K562 (cell line): ENCODE measurements at places on chromosomes 3 and 15.

GRCh38 chr15:40063563-40064011 is 24.6 kb upstream of the SRP14 start:
- no peak for DNase-seq
- H3K27me3 ChIP-seq: no peaks in the 10 kb centered on the region
- no peaks in the 10 kb centered on the region; the same call in 1 of the 2 replicates for H3K4me1 ChIP-seq
- no peak overlapping the region for H3K4me3 ChIP-seq

- peaks cover 25% of the 10 kb centered on the region for H3K4me1 ChIP-seq
- no peak overlapping the region for H3K27ac ChIP-seq
- H3K4me3 ChIP-seq: no peak overlapping the region
- H3K27me3 ChIP-seq: no peaks in the 10 kb centered on the region
Measured at GRCh38 chr15:75032395-75032794, 9.0 kb downstream of the PPCDC start.

DNA sequence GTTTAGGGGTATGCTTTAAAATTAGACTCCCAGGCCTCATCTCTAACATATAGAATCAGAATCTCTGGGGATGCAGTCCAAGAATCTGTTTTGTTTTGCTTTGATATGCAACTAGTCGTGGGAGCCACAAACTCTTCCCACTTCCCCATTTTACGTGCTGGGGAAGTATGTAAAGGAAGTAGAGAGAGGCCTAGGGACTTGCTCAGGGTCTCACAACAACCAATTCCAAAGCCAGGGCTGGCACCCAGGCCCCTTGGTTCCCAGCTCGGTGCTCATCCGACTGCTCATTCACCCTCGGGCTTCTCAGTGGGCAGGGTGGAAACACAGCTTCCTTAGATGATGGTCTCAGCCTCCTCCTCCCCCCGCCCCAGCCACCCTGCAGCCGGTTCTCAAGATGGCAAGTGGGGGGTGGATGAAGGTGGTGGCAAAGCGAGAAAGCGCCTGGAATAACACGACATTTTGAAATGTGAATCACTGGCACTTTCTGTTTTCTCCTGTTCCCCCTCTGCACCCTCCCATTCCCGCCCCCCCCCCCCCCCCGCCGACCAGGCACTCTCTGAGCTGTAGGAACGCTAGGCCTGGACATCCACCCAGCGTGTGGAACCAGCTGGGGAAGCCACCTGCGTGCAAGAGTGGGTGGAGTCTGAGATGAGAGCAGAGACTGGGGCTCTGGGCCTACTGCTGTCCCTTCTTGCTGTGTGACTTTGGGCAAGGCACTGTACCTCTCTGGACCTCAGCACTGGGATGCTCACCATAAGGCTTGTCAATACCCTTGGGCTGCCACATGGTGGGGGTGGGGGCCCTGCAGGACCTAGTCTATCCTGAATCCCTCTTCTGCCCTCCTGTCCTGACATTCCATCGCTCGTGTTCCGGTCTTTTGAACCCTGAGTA is 214.5 kb downstream of the RPLP1 start:
- no peak overlapping the region for H3K4me3 ChIP-seq
- no peaks in the 10 kb centered on the region; the same call in 2 of the 3 replicates for H3K4me1 ChIP-seq
- no peak overlapping the region for H3K27ac ChIP-seq
- H3K27me3 ChIP-seq: peaks cover 28% of the 10 kb centered on the region
- H3K36me3 ChIP-seq: no peaks in the 10 kb centered on the region

DNA sequence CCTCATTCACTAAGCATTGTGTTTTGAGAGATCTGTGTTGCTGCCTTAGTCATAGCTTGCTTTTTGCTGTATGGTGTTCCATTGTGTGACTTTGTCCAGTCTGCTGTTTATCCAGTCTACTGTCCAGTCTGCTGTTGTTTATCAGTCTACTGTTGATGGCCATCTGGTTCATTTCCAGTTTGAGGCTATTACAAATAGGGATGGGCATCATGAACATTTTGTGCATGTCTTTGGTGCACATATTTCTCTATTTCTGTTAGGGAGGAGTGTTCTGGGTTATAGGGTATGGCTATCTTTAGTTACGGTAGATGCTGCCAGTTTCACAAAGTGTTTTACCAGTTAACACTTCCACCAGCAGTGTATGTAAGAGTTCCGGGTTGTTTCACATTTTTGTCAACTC is 22.2 kb upstream of the CLEC3B start:
- H3K4me3 ChIP-seq: no peak overlapping the region
- no peaks in the 10 kb centered on the region for H3K4me1 ChIP-seq
- no peaks in the 10 kb centered on the region for H3K27me3 ChIP-seq
- H3K27ac ChIP-seq: no peak overlapping the region
- DNase-seq: no peak
- peaks cover 86% of the 10 kb centered on the region for H3K36me3 ChIP-seq

GRCh38 chr15:28875461-28876000 is 10.2 kb upstream of the APBA2 start:
- no peaks in the 10 kb centered on the region; the same call in 2 of the 3 replicates for H3K4me1 ChIP-seq
- H3K36me3 ChIP-seq: no peaks in the 10 kb centered on the region
- H3K4me3 ChIP-seq: no peak overlapping the region
- no peak for DNase-seq
- no peak overlapping the region for H3K27ac ChIP-seq

DNA sequence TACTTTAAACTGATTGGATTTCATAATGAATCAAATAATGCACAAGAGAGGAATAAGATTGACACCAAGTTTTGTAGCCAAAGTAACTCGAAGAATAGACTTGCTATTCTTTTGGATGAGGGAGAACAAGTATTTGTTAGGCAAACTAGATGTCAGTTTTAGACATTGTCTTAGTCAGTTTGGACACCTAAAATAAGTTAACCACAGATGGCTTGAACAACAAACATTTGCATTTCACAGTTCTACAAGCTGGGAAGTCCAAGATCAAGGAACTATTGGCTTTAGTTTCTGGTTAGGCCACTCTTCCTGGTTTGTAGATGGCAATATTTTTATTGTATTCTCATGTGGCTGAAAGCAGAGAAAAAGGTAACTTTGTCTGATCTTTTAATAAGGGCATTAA is 61.3 kb upstream of the OSTN start:
- no peaks in the 10 kb centered on the region for H3K27me3 ChIP-seq
- H3K36me3 ChIP-seq: no peaks in the 10 kb centered on the region
- no peak overlapping the region for H3K27ac ChIP-seq
- DNase-seq: no peak
- H3K4me3 ChIP-seq: no peak overlapping the region

DNA sequence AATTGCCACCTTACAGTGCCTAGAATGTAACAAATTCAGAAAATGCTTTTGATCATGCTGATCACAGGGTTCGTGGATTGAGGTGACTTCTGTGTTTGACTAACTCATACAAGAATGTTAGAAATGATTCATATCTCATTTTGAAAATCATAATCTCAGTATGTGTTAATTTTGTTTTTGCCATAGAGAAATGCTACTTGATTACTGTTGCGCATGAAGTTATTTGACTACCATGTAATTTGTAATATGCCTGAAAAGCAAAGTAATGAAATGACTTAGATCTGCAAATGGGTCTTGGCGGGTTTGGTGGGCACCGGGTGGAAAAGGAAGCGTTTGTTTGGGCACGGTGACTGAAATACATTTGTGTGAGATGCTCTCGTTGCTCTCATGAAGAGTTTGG is 173.6 kb upstream of the BHLHE40 start:
- peaks cover 36% of the 10 kb centered on the region for H3K4me1 ChIP-seq
- H3K27me3 ChIP-seq: no peaks in the 10 kb centered on the region
- no peak overlapping the region for H3K27ac ChIP-seq
- no peak for DNase-seq
- peaks cover 2% of the 10 kb centered on the region; the same call in 1 of the 3 replicates for H3K36me3 ChIP-seq

GRCh38 chr3:171830518-171830875 is 12.7 kb upstream of the TMEM212 start:
- H3K4me1 ChIP-seq: peaks cover 15% of the 10 kb centered on the region; the same call in 2 of the 3 replicates
- no peak overlapping the region for H3K4me3 ChIP-seq
- no peaks in the 10 kb centered on the region for H3K36me3 ChIP-seq
- no peak for DNase-seq
- H3K27me3 ChIP-seq: no peaks in the 10 kb centered on the region
- H3K27ac ChIP-seq: no peak overlapping the region

GRCh38 chr3:51796854-51797253 is 17.8 kb upstream of the IQCF6 start:
- H3K27me3 ChIP-seq: no peaks in the 10 kb centered on the region
- no peak overlapping the region for H3K27ac ChIP-seq
- peak; percentile 6 for DNase-seq
- no peaks in the 10 kb centered on the region for H3K4me1 ChIP-seq

- no peak for DNase-seq
- no peaks in the 10 kb centered on the region for H3K4me1 ChIP-seq
- H3K27ac ChIP-seq: no peak overlapping the region
- H3K36me3 ChIP-seq: peaks cover 99% of the 10 kb centered on the region; the same call in 2 of the 3 replicates
- no peaks in the 10 kb centered on the region for H3K27me3 ChIP-seq
- no peak overlapping the region for H3K4me3 ChIP-seq
Measured at GRCh38 chr15:70062321-70062956, 35.3 kb downstream of the TLE3 start.

DNA sequence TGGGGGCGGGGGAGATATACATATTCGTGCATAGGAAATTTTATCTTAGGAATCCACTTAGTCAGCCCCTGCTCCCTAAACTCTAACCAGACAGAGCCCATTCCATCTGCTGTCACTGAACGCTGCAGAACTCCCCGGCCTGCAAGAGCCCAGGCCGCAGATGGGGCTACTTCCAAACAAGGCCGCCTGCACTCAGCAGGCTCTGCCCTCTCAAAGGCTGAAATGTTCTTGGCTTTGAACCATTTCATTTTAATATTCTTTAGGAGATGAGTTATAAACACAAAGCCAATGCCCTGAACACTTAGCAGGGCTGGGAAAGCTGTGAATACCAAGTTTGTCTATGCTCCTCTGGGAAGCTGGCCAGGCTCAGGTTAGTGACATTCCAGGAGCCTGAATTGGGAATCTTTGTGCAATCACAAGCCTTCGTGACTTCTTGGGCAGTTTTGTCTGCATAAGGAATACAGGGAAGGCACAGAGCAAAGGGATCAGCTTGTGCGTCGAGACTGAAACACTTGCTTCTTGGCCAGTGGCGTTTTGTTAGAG is 65.0 kb downstream of the SYNM start:
- no peaks in the 10 kb centered on the region; the same call in 1 of the 2 replicates for H3K4me1 ChIP-seq
- no peak for DNase-seq
- H3K36me3 ChIP-seq: no peaks in the 10 kb centered on the region

DNA sequence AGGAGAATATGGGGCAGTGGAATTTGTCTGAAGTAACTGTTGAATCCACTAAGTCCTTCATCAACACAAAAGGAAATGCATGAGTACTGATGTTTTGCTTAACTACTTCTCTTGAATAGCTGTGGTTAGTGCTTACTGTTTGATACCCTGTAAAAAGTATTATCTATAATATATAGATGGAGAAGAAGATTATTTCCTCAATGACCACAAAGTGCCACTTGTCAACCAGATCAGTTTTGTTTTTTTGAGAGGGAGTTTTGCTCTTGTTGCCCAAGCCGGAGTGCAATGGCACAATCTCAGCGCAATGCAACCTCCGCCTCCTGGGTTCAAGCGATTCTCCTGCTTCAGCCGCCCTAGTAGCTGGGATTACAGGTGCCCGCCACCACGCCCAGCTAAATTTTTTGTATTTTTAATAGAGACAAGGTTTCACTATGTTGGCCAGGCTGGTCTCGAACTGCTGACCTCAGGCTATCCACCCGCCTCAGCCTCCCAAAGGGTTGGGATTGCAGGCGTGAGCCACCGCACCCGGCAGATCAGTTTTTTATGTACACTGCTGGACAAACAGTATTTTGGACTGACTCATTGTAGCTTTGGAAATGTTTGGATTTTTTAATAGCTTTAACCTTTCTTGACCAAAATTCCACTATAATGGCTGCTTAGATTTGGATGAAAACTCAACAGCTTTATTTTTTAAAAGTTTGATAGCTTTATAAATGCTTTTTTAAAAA is 1.5 kb upstream of the RPLP1 start:
- H3K27me3 ChIP-seq: no peaks in the 10 kb centered on the region
- peaks cover 58% of the 10 kb centered on the region for H3K36me3 ChIP-seq
- peaks cover 12% of the 10 kb centered on the region; the same call in 2 of the 3 replicates for H3K4me1 ChIP-seq
- DNase-seq: no peak
- H3K4me3 ChIP-seq: peak overlapping the region; percentile 98
